ENCODE measurements at places on chromosomes 7 and 10. TPM values are rescaled to one million over a fixed set of nuclear protein-coding genes. Genes with fewer than 3 reads are reported as not detected.

The EGR2 gene
- 1.4 TPM for total RNA-seq

The RBP3 gene
- not detected for total RNA-seq

The THAP5 gene
- total RNA-seq: 38.9 TPM

The AKR1C8 gene
- 0.48 TPM for total RNA-seq

The WDR86 gene
- total RNA-seq: 4.0 TPM

The DPP6 gene
- not detected for total RNA-seq

The HECW1 gene
- total RNA-seq: not detected

The FAM237B gene
- total RNA-seq: not detected

The SLC29A3 gene
- total RNA-seq: 5.6 TPM

The OPALIN gene
- total RNA-seq: not detected

The FEZF1 gene
- not detected for total RNA-seq

The STAMBPL1 gene
- total RNA-seq: 54.0 TPM

The MKX gene
- total RNA-seq: not detected

The PROSER2 gene
- 1.0 TPM for total RNA-seq

The TUBAL3 gene
- not detected for total RNA-seq

The LIPJ gene
- not detected for total RNA-seq

The POM121C gene
- total RNA-seq: 82.2 TPM

The OSBPL3 gene
- total RNA-seq: 47.8 TPM

The PAX4 gene
- not detected for total RNA-seq

The ZP3 gene
- total RNA-seq: 1.3 TPM

The OR6B1 gene
- not detected for total RNA-seq

The GIMAP6 gene
- total RNA-seq: 130 TPM

The IRF5 gene
- 8.2 TPM for total RNA-seq

The ZNF488 gene
- total RNA-seq: not detected

The PRLHR gene
- not detected for total RNA-seq

The KCNMA1 gene
- total RNA-seq: 0.54 TPM

The PURB gene
- total RNA-seq: 34.8 TPM

The MMP21 gene
- total RNA-seq: 0.20 TPM

The ADAM22 gene
- total RNA-seq: 4.6 TPM

The FERD3L gene
- total RNA-seq: not detected

The VWDE gene
- 4.8 TPM for total RNA-seq

The SHTN1 gene
- 0.54 TPM for total RNA-seq

The LRMDA gene
- total RNA-seq: not detected

The SPDYE18 gene
- 1.1 TPM for total RNA-seq

The ATG9B gene
- total RNA-seq: 11.6 TPM

The WBP1L gene
- total RNA-seq: 31.4 TPM

The SLC26A3 gene
- total RNA-seq: not detected

The HABP2 gene
- not detected for total RNA-seq

The RSPH10B gene
- 0.53 TPM for total RNA-seq

The SEC31B gene
- total RNA-seq: 168 TPM

The WNT8B gene
- total RNA-seq: 0.54 TPM

The MDFIC gene
- 50.8 TPM for total RNA-seq

The FAM25C gene
- total RNA-seq: not detected

The NPC1L1 gene
- 0.11 TPM for total RNA-seq

The AMZ1 gene
- total RNA-seq: 0.17 TPM

The MMRN2 gene
- not detected for total RNA-seq
